ENCODE measurements at places on chromosomes 13 and 19. TPM values are rescaled to one million over a fixed set of nuclear protein-coding genes. Genes with fewer than 3 reads are reported as not detected.

Gene NLRP7
- not detected for total RNA-seq

Gene PTPRH
- total RNA-seq: 4.5 TPM

Gene CEACAM19
- total RNA-seq: 4.1 TPM

Gene C19orf33
- 12.4 TPM for total RNA-seq

Gene C19orf53
- 136 TPM for total RNA-seq

Gene CGB1
- not detected for total RNA-seq

Gene RASIP1
- 11.9 TPM for total RNA-seq

Gene CDX2
- not detected for total RNA-seq

Gene CYP4F12
- 6.8 TPM for total RNA-seq

Gene LILRB3
- 1.7 TPM for total RNA-seq

Gene ZNF568
- 40.5 TPM for total RNA-seq

Gene NCAN
- 184 TPM for total RNA-seq

Gene KLK13
- total RNA-seq: 0.50 TPM

Gene APC2
- 46.3 TPM for total RNA-seq

Gene LILRA5
- total RNA-seq: 3.2 TPM

Gene ZSCAN4
- total RNA-seq: not detected

Gene ZFP14
- 17.5 TPM for total RNA-seq

Gene ATP4B
- 0.20 TPM for total RNA-seq

Gene KLF12
- total RNA-seq: 57.2 TPM

Gene IGSF23
- not detected for total RNA-seq

Gene SIN3B
- 33.5 TPM for total RNA-seq

Gene B3GNT8
- total RNA-seq: 7.8 TPM

Gene CCL25
- total RNA-seq: not detected

Gene PRTN3
- 3.8 TPM for total RNA-seq

Gene MADCAM1
- 0.40 TPM for total RNA-seq

Gene CLEC4G
- total RNA-seq: 0.17 TPM

Gene ZNF576
- total RNA-seq: 12.1 TPM

Gene KASH5
- total RNA-seq: 1.3 TPM

Gene ARL11
- 0.44 TPM for total RNA-seq

Gene CCNA1
- 6.2 TPM for total RNA-seq

Gene NANOS3
- 11.2 TPM for total RNA-seq

Gene MBOAT7
- total RNA-seq: 31.6 TPM

Gene LRRC63
- total RNA-seq: 0.61 TPM

Gene FCAR
- not detected for total RNA-seq

Gene HSH2D
- 0.11 TPM for total RNA-seq

Gene ZNF429
- total RNA-seq: 20.7 TPM

Gene KLHL26
- total RNA-seq: 6.0 TPM

Gene MEIS3
- 48.1 TPM for total RNA-seq

Gene CPB2
- total RNA-seq: 0.11 TPM

Gene ASPDH
- total RNA-seq: 1.6 TPM

Gene LGALS7B
- total RNA-seq: 1.9 TPM

Gene TMEM38A
- total RNA-seq: 8.8 TPM

Gene ANGPTL4
- 2.1 TPM for total RNA-seq

Gene CCDC70
- total RNA-seq: not detected

Gene ZNF136
- 18.7 TPM for total RNA-seq

Gene HCN2
- 35.7 TPM for total RNA-seq

Gene SYCN
- total RNA-seq: not detected

Gene USHBP1
- total RNA-seq: 2.1 TPM

Gene TNFSF13B
- total RNA-seq: 2.4 TPM

Gene TECR
- total RNA-seq: 85.7 TPM

Gene MIR17HG
- 7.8 TPM for total RNA-seq

Gene FAM216B
- 5.6 TPM for total RNA-seq

Gene CCDC9
- 9.7 TPM for total RNA-seq

Gene NCLN
- 12.1 TPM for total RNA-seq

Gene IPO5
- 92.0 TPM for total RNA-seq

Gene SLC27A1
- 15.6 TPM for total RNA-seq

Gene ZNF418
- total RNA-seq: 27.4 TPM

Gene LHB
- total RNA-seq: not detected

Gene FCHO1
- total RNA-seq: 13.3 TPM
